ENCODE measurements at places on chromosomes 3 and 15.
A peak's percentile ranks its signal among the peaks of the same experiment; 100 is the strongest.

DNA sequence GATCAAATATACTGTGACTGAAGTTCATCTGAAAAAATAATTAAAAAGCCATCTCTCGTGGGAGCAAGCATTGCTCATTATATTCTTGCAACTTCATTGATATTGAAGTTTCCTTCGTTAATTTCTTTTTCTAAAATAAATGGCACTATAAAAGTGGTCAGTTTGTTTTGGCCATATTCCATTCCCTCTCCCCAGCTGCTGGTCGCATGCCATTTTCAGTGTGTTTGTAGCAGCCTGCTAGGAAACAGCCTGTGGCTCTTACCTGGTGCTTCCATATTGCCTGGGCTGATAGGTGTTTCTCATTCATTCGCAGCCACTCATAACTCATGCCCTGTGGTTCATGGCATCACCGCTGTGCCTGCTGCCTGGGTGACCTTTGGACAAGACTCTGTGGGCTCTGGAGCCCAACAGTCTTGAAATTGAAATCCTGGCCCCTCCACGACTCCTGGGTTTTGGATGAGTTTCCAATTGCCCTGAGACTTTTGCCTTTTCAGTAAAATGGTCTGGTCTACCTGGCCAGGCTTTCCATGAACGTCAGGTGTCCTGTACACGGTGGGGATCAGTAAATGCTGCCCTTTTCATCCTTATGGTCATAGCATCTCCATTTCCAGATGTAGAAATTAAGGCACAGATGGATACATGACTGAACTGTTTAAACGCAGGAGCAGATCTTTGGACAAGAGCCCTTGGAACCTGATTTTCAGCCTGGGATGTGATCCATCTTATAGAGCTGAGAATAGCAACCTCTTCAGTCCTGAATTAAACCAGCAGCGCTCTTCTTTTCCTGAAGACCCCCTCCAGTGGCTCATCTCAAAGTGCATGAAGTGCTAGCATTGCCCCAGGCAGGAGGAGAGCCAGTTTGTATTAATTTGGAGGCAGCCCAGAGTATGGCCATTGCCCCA lies 69.4 kb downstream of the SLCO3A1 start:
- no peak for DNase-seq

- DNase-seq, result no peak
Measured at GRCh38 chr3:43969944-43970343, 271.7 kb upstream of the TOPAZ1 start.

- no peak for DNase-seq
Measured at GRCh38 chr15:48282216-48282615, 49.0 kb upstream of the DUT start.

DNA sequence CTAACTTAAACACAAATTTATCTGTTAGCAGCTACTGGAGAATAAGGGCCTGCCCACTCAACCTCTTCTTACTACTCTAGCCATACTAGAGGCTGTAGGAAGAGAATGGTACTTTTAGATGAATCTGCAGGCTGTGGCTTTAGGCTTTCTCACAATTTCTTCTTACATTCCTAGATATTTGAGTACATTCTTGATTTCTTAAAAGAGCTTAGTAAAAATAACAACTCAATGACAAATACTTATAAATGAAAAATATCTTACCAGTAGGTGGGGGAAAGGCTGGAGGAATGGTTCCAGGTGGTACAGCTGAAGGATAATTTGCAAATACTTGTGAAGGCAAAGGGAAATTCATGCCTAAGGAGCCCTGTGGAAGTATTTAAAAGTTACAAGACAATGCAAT lies 92.9 kb upstream of the GK5 start:
- no peak for DNase-seq

DNA sequence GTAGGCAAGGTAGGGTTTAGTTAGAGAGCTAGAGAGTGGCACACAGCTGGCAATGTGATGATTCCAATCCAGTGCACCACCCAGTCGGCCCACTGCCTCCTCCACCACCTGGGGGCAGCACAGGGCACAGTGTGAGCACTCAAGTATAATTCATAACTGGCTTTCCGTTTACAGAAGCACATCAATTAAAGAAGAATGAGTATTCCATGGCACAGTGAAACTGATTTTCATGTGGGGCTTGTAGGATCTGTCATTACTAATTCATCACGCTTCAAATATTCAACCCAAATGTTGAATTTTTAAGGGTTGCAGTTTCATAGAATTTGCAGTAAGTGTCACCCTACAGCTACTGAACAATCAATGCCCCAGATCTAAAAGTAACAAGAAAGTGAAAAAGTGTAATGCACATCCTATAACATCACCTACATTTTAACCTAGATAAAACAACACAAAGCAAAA lies 149.9 kb downstream of the IGSF11 start:
- DNase-seq, result peak; percentile 56

GRCh38 chr3:167605871-167606270 lies 47.9 kb downstream of the WDR49 start:
- DNase-seq, result no peak
